ENCODE measurements at places on chromosomes 3 and 15. TPM values are rescaled to one million over a fixed set of nuclear protein-coding genes. Genes with fewer than 3 reads are reported as not detected.

The C3orf49 gene
- not detected for polyA plus RNA-seq

The CYP8B1 gene
- not detected for polyA plus RNA-seq

The POTEB3 gene
- polyA plus RNA-seq: not detected

The TLR9 gene
- polyA plus RNA-seq: not detected

The MINDY4B gene
- polyA plus RNA-seq: not detected

The MOBP gene
- not detected for polyA plus RNA-seq

The POLR2H gene
- 256 TPM for polyA plus RNA-seq

The EEFSEC gene
- polyA plus RNA-seq: 11.6 TPM

- DNase-seq: no peak
Observed at GRCh38 chr3:22933051-22933840, 269.9 kb upstream of the UBE2E2 start.

GRCh38 chr3:117873249-117873600, 1161.4 kb downstream of the IGSF11 start:
- no peak for DNase-seq

DNA sequence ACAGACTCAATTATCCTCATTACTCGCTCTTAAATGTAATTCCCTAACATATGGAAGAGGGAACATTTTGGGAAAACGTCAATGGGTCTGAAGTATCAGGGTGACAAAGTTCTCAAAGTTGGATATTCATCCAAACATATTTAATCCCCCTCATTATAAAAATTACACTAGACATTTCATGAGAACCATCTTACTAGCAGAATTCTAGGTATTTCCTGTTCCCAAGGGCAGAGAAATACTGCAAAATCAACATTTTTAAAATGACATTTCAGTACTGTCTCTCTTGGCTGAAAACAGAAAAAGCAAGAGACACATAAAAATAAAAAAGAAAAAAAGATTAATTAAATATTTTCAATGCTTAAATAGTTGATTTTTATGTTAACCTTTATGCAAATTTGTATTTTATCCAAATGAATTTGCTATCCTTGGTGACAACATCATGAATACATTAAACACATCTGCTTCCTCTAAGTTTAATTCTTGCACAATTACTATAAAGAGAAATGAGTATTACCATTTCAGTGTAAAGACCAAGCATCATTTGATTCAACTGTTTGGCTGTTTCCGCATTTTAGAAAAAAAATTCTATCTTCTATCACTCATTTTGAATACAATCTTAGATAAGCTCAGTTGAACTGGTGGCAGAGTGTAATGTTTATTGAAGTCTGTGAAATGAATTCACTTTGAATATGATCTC, 114.8 kb upstream of the COL8A1 start:
- DNase-seq: no peak

DNA sequence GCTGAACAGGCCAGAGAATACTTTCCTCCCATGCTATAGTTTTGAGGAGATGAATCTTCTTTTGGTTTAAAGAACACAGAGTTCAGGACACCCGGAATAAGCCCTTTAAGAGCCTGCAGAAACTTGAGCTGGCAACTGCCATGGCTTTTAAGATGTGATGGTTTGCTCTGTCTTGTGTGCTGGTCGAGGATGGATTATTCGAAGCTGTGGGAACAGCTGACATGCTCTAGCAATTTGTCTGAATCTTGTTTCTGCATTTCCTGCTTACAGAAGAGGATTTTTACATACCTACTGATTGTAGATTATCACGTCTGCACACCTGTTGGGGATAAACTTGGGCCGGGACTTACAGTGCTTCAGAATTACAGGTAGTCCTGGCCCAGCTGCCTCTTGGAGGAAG, 396.9 kb downstream of the LRTM1 start:
- no peak for DNase-seq

GRCh38 chr3:142489572-142490323, 41.9 kb upstream of the XRN1 start:
- no peak for DNase-seq

GRCh38 chr3:112874725-112875124, 28.1 kb upstream of the CD200R1L start:
- no peak for DNase-seq

DNA sequence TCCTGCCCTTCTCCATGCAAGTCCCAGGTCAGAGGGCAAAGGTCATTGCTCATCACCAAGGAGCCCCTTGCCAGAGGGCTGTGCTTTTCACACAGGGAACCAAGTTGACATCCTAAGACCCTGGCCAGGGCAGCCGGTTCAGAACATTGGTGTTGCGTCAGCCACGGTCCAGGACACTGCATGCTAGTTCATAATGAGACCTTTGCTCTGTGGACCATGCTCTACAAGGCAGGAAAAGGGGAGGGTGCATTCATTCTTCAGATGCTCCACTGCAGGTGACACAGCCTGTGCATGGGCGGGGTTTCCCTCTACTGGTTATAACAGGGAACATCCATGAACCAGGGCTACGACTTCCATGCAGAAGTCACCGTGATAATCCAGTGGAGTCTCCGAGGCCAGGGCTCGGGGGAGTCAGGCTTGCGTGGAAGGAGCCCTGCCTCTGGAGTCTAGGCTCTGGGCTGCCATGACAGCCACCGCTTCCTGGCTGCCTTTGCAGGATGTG, 81.6 kb downstream of the OCA2 start:
- DNase-seq: no peak

DNA sequence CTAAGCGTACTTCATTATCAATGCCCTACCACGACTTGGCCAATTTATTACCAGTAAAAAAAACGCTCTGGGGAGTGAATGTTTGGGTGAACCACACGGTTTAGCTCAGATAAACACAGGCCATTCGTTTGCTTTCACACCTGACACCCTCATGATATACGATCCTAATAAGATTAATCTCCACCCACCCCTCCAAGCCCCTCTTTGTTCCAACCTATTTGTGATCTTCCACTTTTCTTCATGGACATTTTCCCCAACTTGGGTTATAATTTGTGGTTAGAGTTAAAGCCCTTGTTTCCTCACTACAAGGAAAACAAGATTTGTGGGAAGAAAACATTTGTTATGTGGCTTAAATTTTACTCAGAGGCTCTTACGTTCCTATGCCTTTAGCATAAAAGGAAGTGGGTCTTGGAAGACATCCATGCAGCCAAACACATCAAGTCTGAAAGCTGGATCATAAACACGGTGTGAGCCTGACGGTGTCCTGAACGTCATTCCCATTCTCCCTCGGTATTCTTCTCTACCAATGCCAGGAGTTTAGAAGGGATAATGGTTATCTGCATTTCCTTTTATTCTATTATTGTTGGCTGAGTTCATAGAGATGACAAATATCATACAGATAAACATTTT, 518.9 kb downstream of the NR2F2 start:
- no peak for DNase-seq

GRCh38 chr3:14423963-14424362, 21.6 kb downstream of the SLC6A6 start:
- no peak for DNase-seq

GRCh38 chr15:40934457-40934856, 5.3 kb downstream of the DLL4 start:
- DNase-seq: no peak

GRCh38 chr3:177449360-177450006, 252.2 kb upstream of the TBL1XR1 start:
- no peak for DNase-seq

- DNase-seq: no peak
Observed at GRCh38 chr3:11221818-11222415, 50.3 kb upstream of the ATG7 start.

DNA sequence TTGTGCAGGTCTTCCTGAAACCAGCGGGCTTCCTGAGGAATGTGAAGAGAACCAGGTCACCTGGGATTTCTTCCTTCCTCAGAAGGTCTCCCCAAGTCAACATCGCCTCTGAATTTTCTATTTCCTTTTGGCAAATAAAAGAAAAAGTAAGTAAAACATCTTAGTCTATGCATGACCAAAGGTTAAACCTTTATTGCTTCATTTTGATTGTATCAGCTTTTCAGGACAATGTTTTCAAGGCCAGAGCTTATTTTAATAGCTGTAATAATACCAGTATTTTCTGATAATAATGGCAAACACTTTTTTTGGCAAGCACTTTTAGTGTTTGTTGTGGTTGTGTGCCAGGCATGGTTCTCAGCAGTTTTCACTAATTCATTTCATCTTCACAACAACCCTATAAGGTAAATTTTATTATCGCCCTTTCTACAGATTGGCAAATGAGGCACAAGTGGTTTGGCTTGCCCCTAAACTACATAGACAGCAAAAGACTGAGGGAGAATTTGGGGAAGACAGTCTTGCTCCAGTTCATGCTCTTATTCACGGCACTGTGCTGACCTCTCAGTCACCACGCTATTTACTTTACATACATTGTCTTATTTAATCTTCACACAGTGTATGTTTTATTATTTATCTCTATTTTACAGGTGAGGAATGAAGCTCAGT, 110.4 kb downstream of the RPL22L1 start:
- DNase-seq: no peak

- peak; percentile 54 for DNase-seq
Observed at GRCh38 chr15:37764733-37765191, 169.7 kb upstream of the TMCO5A start.

GRCh38 chr15:57767481-57767880, 61.0 kb downstream of the POLR2M start:
- no peak for DNase-seq

DNA sequence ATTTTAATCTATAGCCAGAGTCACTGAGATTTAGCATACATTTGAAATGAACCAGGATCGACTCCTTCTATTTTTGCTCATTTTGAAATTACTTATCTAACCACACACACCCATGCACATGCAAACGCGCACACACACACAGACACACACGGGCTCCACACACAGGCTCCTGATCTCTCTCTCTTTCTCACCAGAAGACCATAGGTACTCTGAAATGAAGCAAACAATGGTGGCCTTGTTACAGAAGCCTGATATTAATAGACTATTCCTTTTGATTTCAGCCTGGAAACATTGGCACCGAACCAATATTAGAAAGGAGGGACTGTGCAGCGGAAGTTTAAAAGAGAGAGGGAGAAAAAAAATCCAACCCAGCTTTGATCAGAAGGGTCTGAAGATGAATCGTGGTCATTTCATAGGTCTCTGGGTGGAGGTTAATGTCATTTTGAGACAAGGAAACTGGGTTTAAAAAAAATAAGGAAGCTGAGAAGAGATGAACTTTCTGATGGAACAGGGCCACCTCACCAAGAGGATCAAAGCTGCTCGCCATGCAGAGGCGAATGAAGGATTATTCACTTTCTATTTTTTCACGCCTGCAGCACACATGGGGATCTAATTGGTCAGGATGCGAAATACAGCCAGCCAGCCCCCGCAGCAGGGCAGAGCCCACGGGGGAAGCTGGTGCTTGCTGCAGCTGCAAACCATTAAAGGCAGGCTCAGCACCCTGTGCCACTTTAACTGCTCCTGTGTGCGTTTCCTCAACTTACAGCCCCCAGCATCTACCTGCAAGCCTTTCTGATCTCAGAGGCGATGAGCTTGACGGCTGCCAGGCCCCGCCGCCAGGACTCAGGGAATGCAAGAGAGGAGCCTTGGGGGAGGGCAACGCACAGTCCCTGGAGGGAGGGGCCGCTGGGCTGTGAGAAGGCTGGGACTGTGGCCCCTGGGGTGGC, 88.8 kb downstream of the HES1 start:
- no peak for DNase-seq

GRCh38 chr15:67850994-67851571, 11.2 kb upstream of the RNU6-1 start:
- no peak for DNase-seq

Measured in K562 (cell line).